ENCODE measurements at places on chromosomes 3 and 15.

DNA sequence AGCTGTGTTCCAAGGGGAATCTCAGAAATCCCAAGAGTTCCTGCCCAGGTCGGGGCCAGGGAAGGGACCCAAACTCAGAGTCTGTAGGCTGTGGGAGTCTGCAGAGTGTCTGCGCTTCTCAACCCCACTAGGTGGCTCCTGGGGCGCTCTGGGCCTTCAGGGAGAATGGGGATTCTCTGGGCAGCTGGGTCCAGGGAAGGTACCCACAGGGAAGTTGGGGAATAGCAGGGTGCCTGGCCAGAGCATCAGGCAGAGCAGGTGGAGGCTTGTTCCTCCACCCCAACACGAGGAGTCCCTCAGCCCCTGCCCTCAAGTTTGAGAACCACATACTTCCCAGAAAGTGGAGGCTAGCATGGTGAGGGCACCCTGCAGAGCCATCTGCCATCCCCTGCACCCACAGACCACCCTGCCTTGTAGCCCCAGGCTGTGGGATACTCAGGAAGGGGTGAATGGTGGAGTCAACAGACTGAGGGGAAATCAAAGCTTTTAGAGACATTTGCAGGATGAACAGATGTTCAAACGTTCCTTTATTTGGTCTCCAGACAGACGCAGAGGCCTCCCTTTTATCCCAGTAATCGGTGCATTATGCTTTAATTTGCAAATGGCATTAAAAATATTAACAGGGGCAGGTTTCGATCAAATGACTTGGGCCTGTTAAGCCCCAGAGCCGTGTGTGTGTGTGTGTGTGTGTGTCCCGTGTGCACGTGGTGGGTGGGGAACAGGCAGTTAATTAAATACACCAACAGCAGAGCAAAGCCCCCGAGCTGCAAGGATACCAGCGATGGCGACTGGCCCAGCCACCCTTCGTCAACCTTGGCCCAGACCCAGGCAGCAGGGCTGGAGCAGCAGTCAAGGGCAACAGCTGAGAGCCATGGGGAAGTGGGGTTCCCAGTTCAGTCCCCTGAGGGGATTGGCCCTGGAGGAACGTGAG lies 57.7 kb downstream of the DNAJB8 start:
- DNase-seq, result peak; percentile 58

GRCh38 chr3:123414973-123415775 lies 33.7 kb downstream of the ADCY5 start:
- DNase-seq, result no peak

- no peak for DNase-seq
These were observed 13.1 kb downstream of the SLC7A14 start for GRCh38 chr3:170572665-170573253.

DNA sequence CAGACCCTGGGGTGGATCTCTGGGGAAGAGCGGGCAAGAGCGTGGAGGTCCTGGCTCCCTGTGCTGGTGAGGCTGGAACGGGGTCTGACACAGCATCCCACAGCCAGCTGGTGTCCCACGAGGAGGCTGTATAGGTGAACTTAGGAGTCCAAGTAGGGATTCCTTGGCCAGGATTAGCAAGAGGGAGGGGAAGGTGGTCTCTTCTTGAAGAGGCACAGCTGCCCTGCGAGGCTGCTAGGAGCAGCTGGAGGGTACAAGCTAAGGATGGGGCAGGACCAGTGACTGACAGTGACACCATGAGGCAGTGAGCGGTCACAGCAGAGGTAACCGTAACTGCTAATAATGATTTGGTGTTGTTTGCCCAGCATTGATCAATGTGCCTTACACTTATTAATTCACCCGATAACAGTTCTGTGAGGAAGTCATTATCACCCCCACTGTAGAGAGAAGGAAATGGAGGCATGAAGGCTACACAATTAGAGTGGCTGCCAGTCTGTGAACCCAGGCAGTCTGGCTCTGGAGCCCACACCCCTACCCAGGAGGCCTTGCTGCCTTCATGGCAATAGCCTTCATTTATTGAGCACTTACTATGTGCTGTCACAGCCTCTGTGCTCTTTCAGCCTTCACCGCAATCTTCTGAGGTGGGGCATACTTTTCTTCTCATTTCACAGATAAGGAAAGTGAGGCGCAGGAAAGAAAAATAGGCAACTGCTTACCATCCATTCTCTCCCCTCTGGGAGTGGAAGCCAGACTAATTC lies 59.4 kb downstream of the TMEM44 start:
- peak; percentile 44 for DNase-seq

DNA sequence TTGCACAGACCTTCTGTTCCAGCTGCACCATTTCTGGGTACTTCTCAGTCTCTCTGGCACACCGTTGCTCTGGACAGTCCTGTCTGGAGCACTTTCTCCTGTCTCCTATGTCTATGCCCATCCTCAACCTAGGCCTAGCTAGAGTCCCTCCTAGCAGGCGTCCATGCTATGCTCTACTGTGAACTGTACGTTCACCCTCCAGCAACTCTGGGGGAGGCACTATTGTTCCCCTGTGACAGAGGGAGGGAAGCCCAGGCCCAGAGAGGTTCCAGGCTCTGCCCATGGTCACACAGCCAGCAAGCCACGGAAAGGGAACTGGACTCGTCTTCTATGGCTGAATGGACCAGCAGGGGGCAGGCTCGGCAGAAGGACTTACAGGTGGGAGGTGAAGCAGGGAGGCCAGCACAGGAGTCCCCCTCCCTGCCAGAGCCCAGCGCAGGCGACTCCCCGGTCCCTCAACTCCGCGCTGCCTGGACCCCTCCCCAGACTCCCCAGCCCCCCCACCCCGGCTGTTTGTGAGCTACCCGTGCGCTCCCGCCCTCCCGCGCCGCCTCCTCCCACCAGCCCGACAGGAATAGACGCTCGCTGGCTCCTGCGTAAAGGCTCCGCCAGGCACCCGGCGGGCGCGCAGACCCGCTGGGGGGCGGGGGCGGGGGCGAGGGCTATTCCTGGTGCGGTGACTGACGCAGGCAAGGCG lies 1.7 kb upstream of the LINGO1 start:
- DNase-seq, result peak; percentile 73

GRCh38 chr15:78921517-78921916 lies 23.3 kb downstream of the CTSH start:
- DNase-seq, result no peak

DNA sequence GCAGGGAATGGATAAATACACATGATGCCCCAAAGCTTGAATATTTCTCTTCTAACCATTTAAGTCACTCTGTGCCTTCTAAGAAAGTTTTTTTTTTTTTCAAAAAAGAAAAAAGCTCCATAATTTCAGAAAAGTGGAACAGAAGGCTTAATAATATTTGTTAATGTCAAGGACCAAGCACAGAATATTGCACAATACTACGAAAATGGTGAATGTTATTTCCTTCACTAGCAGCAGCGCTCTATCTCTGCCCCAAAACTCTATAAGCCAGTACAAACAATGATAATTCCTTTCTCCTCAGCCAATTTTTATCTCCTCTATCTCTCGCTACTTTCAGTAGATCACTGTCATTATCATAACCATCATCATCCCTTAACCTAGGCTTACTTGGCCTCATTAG lies 72.7 kb downstream of the FEZF2 start:
- DNase-seq, result no peak

DNA sequence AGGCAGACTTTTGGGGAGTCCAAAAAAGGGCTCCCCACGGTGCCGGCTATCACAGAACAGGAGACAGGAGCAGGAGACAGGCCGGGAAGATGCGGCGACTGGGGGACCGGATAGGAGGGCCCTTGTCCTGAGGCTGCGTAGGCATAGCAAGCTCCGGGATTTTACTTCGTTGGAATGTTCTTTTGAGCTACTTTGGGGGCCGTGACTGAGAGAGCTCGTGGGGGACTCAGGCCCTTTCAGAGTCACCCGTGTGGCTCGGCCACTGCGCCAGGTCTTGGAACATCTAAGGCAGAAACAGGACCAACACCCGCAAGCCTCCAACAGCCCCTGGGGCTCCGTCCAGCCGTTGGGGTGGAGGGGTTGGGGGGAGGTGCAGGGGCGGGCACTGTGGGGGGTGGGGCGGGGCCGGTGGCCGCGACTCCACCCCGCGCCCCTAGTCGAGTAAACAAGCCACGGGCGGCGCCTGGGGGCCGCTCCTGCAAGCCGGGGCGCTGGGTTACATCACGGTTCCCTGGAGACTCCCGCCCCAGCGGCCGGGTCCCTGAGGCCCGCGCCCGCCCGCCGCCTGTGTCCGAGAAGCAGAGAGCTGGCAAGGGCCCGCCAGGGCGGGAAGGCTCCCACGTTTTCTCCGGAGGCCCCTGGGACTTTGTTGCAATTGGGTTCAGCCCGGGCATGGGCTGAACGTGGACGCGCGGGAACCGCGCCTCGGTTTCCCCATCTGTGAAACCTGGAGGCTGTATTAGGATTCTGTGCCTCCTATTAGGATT lies 23.3 kb upstream of the C15orf39 start:
- DNase-seq, result peak; percentile 71

GRCh38 chr3:21405671-21406667 lies 345.0 kb downstream of the ZNF385D start:
- DNase-seq, result peak; percentile 42

GRCh38 chr3:103170651-103171050 lies 735.8 kb downstream of the ZPLD1 start:
- DNase-seq, result no peak

- no peak for DNase-seq
These were observed 218.2 kb upstream of the TPM1 start for GRCh38 chr15:62824111-62825015.

DNA sequence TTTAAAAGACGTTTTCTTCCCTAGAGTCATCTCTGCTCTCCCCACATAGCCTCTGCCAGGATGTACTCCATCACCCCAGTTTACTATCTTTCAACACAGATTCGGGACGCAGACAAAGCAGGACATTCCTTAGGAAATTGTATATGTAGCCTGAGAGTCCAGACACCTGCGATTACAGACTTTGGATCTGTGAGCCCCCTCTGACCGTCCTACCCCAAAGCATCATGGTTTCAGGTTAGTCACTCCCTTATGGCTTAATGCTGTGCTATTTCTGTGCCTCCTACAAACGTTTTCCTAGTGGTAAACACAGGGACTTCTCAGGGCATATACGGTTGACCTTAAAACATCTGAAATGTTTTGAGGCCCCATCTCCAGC lies 234.0 kb upstream of the BHLHE40 start:
- DNase-seq, result no peak

- DNase-seq, result no peak
These were observed 163.5 kb upstream of the LINGO1 start for GRCh38 chr15:77796046-77796729.

- no peak for DNase-seq
These were observed 171.5 kb upstream of the NR2E3 start for GRCh38 chr15:71638876-71639275.

- no peak for DNase-seq
These were observed 15.1 kb downstream of the CLDN1 start for GRCh38 chr3:190307164-190307545.

- DNase-seq, result no peak
These were observed 269.3 kb downstream of the TBL1XR1 start for GRCh38 chr3:176927706-176928581.

DNA sequence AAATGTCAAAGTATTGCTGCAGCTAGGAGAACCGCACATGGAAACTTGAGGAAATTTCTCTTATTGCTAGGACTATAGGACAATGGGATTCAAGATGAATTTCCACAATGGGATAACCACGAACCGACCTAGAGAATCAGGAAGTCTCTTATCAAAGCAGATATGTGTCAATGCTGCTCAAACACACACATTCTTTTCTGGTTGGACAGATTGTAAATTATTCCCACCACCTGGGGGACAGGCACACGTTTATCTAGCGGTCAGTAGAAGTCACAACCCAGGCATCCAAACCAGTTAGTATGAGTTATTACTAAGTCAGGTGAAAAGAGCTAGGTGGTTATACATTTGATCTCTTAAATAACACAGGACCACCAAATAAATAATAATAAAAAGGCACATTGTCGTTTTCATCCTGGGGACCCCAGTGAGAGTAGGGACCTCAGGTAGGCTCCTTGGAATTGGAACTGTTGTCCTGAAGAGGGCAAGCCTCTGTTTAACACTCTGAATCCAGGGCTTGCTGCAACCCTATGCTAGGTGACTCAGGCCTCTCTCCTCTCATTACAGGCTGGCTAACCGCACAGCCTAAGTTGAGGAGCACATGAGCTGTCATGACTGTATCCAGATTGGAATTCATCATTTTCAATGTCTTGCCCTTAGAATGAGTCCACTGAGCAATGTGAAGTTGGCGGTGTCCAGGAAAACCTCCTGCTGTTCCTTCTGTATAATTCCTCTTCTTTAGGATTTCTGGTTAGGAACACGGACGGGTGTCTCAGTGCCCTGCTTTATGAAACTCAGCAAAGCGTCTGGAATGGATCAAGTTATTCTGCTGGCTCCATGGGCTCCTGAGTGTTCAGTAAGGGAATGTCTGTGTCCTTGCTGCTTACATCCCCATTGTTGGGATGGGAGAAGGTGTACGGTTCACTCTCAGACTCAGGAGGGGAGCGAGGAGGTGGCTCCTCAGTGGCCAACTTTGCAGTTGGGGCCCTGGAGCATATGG lies 59.0 kb downstream of the CLEC3B start:
- DNase-seq, result no peak

GRCh38 chr3:136184703-136185102 lies 11.4 kb downstream of the MSL2 start:
- DNase-seq, result no peak

- peak; percentile 20 for DNase-seq
These were observed 48.6 kb downstream of the SEMA3G start for GRCh38 chr3:52396011-52396906.
